Stimulated activated CD4-positive, alpha-beta T cell treated with anti-CD3 and anti-CD28 coated beads, Interleukin-2, amount 100 ng/mL, for 48 hours (primary cell): ENCODE measurements at places on chromosomes 3 and 15.

DNA sequence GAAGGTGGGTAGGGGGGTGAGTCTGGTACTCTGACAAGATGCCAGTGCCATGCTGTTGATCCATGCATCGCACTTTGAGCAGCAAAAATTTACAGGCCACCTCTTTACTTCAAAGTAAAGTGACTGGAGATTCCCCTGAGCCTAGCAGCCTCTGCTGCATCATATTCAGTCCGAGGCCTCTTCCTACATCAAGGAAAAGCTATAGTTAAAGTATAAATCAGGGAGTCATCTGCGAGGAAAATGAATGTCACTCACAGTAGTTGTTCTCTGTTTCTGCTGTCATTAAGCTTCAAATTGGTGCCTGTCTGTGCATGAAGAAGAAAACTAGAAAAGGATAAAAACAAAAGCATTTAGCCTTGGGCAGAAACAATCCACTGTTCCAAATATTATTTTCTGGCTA lies 706.2 kb downstream of the TBL1XR1 start:
- no peak for DNase-seq

DNA sequence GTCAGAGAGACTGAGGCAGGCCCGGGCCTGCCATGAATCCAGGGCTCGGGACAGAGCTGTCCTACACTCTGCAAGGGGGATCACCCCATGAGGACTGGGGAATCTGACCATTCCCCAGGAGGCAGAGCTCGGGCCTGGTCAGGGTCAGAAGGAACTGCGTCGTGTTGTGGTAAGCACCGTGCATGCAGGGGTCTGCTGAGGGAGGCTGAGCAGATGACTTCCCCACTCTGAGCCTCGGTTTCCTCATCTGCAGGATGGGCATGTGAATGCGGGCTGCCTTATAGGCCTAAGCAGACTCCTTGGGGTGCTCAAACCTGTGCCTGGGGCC lies 61.6 kb upstream of the IQSEC1 start:
- no peak for DNase-seq

- DNase-seq: no peak
Measured at GRCh38 chr3:159416856-159417255, 571.8 kb upstream of the IL12A start.

- no peak for DNase-seq
Measured at GRCh38 chr3:61114316-61114953, 136.8 kb downstream of the FHIT start.

GRCh38 chr3:129595544-129596193 lies 10.8 kb downstream of the PLXND1 start:
- DNase-seq: no peak

- no peak for DNase-seq
Measured at GRCh38 chr3:36124118-36124796, 256.0 kb upstream of the STAC start.

- no peak for DNase-seq
Measured at GRCh38 chr3:133475245-133476010, 75.6 kb downstream of the BFSP2 start.

DNA sequence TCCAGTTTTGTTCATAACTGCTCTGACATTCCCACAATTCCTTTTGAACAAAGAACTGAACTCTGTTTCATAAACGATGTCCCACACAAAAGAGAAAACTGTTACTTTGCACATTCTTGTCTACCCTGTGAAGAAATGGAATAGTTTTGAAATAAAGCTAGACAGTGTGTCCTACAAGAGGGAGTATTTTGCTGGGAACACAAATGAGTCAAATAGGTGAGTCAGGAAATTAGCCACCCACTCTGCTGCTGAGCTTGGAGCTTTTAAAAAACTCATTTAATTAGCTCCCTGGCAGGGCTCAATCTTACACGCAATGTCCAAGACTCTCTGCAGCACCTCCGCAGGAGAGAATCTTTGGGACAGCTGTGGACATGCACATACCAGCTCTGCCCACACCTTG lies 193.4 kb downstream of the SLC9A9 start:
- no peak for DNase-seq

DNA sequence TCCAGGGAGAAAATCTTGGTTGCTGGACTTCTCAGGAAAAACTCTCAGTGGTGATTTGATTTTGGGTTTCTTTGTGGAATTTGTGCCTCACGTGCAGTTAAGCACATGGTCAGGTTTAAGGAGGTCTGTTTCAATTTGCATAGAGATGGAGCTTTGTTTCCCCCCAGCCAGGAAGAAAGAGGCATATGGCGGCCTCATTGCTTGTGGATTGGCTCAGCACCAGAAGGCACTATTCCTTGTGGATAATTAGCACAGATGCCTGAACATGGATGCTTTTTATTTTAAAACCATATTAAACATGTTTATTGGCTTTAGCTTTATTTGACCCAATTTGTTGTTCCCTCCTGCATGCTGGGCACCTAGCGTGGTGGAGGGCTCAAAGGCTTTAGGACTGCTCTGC lies 125.1 kb upstream of the RGMA start:
- no peak for DNase-seq

DNA sequence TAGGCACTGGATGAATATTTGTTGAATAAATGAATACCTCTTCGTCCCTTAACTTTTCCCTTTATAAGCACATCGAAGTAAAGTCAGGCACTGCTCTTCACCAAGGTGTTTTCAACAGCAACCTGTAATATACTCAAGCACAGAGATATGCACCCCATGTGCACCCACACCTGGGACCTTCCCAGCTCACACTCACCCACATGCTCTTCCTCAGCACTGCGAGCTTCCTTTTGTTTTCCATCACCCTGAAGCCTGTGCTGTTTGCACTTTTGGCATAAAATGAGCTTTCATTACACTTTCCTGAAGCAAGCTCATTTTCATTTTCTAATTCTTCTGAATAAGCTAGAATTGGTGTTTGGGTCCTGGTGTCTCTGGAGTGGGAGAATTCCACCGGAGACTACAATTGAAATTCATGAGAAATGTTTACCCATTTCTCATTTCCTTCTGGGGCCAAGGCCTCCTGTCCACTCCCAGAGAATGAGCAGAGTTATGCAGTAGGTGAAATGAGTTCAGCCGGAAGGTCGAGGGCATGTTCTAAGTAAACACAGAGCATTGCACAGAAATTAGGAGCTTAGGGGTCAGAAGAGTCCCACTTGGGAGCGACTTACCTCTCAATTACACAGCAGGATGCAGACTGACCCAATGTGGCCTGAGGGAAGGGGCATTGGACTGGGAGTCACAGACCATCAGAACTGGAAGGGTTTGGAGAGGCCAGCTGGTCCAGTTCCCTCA lies 15.0 kb downstream of the MASP1 start:
- no peak for DNase-seq

DNA sequence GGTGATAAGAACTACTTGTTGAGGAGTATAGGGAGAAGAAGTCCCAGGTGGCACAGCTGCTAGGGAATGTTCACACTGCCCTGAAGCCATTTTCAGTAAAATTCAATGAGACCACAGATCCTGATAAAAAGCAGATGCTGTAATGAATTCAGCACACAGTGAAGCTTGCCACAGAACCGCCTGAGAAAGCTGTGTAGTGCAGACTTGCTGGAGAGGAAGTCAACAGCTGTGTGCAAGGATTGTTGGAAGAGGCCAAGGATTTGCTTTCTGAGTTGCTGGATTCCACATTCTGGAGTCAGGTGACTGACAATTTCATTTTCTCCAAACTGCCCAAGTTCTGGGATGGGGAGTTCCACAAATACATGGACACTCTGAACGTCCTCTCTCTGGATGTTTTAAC lies 70.9 kb downstream of the ANP32A start:
- no peak for DNase-seq

DNA sequence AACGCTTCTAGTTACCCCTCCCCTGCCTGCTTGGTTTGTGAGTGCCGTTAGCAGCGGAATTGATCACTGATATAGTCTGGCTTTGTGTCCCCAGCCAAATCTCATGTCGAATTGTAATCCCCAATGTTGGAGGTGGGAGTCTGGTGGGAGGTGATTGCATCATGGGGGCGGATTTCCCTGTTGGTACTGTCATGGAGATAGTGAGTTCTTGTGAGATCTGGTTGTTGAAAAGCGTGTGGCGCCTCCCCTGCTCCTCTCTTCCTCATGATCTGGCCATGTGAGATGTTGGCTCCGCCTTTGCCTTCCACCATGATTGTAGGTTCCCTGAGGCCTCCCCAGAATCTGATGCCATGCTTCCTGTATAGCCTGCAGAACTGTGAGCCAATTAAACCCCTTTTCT lies 47.3 kb upstream of the PGPEP1L start:
- DNase-seq: no peak

DNA sequence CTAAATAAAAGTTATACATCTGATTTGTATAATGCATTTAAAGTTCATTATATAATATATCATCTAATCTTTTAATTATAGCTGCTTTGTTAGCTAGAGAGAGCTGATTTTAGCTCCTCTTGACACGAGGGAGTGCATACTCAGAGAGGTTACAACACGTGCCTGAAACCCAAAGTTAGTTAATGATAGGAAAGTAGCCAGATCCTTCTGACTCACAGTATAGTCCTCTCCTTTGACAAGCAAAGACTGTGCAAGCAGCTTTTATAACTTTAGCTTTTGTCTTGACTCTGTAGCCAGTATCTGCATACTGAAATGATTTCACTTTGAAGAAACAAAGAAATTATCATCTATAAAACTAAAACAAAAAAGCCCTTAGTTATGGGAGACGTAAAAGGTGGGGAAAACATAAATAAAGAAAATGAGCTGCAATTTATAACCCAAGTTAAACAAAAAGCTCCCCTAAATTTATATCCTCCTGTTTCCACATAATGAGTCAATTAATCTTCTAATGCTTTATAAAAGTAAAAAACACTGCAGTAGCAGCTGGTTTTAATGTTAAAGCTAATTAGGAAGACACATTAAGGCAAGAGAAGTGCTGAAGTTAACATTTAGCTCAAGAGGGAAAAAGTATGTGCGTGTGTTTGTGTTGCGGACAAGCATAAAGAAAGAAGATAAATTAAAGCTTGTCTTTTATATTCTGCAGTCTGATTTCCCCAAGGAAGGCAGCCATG lies 13.1 kb downstream of the GABRR3 start:
- DNase-seq: no peak

DNA sequence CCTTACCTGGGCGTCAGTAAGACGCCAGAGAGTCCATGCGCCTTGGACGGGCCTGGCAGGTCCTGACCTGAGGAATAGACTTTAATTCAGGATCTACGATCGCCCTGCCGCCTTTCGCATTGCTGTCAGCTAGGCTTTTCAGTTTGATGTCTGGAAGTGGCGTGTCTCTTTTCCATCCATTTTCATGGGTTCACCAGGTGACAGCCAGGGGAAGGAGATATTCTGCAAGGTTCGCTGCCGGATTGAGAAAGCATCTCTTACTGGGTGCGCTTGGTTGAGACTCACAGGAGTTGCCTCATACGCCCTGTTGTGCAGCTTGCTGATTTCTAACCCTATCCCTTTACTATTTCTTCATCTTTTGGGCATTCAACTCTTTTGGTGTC lies 7.4 kb downstream of the EPHA3 start:
- no peak for DNase-seq
